ENCODE measurements at places on chromosomes 6 and 20.

- DNase-seq: no peak
Observed at GRCh38 chr6:108222064-108222463, 38.8 kb downstream of the SNX3 start.

DNA sequence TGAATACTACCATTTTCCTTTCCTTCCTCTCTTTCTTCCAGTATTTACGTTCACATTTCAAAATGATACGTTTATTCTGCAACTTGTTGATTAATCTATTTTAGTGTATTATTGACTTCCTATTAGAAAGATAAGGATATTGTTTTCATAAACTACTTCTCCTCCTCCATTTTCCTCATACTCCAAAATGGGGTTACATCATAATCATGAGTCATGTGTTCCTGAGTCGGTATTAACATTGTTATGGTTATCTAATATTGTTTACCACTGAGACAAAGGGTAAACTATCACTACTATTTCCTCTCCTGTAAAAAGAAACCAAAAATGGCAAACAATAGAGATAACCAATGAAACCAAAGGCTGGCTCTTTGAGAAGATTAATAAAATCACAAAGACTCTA lies 126.5 kb upstream of the CDYL start:
- no peak for DNase-seq

GRCh38 chr20:49230021-49230420 lies 10.8 kb downstream of the DDX27 start:
- DNase-seq: no peak

DNA sequence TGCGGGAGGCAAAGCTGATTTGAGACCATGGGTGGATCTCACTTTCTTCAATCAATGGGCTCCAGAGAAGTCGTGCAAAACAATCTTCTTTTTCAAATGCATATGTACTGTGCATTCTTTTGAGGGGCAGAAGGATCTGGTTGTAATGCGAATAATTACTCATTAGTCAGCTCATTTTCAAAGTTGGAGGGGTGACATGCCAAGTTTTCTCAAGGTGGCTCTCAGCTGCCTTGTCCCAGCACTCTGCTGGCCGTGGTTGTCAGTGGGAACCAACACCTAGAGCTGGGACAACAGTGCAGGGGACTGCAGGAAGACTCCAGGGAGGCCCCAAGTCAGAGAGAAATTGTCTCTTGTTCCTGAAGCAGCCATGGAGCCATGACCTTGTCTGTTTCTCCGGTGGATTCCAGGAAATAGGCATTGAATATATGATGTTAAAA lies 25.3 kb downstream of the MYT1 start:
- no peak for DNase-seq

DNA sequence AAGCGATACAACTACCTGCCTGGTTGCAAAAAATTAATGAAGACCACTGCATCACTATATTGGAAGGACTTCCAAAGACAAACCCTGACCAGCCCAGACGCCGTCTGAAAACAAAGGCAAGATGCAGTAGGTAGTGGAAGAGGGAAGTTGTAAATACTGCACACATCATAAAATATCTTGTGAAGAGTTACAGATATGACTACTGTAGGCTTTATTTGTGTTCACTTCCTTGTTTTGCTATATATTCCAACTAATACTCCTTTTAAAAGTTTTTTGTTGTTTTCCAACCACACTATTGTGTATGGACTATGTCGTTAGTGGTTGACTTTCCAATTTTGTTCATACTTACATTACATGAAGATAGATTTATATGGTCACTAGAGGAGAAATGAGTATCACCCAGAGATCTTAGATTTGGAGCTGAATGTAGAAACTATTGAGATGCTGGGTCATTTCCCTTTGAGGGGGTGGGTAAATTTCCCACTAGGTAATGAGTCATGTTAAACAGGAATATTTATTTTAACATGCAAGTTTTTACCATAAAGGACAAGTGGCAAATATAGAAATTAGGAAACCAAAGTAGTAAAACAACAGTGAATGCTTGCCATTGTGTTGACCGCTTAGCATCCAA lies 16.6 kb upstream of the TXLNB start:
- no peak for DNase-seq

DNA sequence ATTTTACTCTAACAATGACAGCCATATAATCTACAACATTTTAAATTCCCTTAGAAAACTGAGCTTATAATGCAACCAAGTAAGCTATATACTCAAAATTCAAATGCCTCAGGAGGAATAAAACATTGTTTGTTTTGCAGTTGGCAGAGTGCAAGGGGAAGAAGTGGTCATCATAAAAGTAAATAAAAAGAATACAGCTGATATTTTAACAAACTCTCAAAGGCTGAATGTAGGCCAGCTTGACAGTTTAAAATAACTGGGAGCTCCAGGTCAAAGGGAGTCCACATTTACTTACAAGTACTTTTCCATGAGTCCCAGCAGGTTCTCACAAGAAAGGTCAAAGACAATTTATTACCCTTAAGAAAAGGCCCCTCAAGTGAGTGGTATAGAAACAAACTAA lies 589.8 kb downstream of the BCKDHB start:
- no peak for DNase-seq
